ENCODE measurements at places on chromosomes 5 and 9.

DNA sequence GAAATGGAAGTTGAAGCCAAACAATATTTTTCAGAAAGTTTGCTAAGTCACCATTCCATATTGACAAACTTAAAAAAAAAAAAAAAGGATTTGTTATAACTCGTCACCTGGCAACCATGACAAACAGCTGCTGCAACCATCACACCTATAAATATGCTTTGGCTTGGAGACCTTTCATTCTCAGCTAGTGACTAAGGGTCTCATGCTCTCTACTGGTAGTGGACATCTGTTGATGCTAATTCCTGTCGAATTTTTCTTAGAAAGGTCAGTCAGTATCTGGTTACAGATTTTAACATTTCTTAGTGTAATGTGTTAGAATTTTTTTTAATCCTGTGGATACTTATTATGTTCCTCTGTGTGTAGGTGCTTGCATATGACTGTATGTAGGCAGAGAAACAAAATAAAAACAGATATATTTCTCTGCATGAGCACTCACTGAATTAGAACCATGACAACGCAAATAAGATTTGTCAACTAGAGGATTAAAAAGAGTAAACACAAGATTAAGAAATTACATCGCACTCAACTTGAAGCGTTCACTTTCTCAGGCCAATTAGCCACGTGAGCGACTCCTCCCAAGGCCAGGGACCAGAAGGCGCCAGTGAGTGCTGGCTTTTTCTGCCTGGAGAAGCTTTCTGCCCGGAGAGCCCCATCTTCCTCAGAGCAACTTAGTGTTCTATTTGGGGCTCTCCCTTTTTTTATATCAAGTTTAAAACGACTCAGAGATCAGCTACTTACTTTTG is 27.0 kb upstream of the ZNF622 start:
- no peak for DNase-seq

DNA sequence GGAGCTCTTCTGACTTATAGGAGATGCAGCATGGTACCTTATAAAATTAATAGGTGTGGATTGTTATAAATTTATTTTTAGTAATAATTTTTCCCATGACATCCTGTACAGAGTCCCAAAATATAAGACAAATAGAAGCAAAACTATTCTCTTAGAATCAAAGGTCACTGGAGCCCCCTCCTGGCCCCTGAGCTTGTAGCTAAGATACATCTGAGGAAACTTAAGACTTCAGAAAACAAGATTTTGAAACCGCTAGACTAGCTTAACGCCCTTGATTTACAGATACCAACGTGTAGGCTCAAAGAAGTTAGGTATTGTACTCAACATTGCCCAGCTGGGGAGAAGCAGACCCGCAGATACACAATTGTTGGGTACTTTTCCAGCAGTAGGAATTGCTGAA is 45.7 kb upstream of the KCNN2 start:
- DNase-seq: no peak

DNA sequence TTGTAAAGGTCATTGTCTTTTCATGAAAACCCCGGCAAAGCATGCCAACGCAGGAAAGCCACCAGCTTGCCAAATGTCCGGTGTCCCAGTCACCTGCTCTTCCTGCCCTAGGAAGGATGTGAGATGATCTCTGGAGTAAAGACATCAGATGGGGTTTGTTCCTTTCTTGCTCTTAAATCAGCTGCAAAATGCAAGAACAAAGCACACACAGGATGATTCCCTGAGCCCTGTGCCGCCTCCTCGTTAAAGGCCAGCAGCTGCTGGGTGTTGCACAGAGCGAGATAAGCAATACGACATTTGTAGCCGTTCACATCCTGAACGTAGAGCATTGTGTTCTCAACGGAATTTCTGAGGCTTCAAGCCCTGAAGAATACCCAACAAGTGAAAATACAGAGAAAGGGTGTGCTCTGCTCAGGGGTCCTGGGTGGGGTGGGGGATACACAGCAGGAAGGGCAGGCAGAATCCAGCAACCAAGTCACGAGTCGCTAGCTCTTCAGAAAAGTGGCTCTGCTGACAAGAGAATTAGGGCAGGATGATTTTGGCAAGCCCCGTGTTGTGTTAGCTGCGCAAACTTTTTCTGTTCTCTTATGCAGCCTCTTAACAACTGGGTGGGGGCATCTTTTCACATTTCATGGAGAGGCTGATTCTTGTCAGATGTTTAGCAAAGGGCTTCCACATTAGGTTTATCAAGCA is 229.2 kb upstream of the MAP3K1 start:
- DNase-seq: no peak

GRCh38 chr5:67164856-67165525 is 31.6 kb downstream of the CD180 start:
- no peak for DNase-seq

DNA sequence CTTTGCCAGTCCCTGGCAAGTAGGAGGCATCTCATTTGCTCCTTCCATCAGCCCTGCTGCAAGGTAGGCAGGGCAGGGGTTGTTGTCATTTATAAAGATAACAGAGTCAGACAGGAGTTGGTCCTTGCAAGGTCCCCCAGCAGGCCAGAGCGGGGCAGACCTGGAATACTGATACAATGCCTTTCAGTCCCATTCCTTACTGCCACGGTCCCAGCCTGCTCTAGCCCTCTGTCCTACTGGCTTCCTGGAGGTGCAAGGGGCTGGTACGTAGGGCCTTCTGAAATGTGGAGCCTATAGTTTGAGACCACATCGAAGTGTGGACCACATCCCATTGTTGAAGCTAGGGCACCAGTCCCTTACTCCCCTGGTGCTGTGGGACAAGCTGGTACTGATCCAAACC is 42.8 kb upstream of the PITX1 start:
- DNase-seq: no peak

- no peak for DNase-seq
Observed at GRCh38 chr5:81963544-81963943, 8.3 kb upstream of the ATG10 start.

GRCh38 chr5:150511578-150512367 is 3.8 kb downstream of the NDST1 start:
- DNase-seq: no peak

DNA sequence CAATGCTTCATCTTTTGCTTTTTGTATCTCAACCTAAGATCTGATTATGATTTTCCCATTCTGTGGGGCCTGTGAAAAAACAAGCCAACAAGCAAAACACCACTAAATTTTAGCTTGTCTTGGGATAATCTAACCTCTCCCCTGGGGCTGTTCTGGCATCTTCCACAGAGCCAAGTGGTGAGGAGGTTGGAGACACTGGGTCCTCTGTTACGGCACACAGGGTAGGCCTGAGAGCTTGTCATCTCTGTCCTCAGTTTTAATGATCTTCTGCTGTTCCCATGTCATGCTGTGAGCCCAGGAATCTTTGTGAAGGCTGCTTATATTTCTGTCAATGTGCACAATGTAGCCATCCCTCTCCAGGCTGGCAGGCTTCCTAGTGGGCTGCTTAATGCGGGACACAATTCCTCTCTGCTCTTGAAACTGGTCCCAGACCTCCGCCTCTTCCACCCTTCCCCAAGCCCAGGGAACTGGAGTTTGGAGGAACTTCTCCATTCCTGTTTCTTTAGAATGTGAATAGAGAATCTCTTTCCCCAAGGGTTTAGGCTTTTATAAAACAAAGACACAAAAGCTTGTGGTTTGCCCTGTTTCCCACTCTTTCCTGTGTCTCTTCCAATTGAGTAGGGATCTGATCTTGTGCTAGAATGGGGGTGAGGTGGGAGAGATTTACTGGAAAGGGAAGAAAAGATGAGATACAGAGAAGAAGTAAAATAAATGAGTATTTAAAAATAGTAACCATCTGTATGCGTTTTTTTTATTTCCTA is 30.9 kb upstream of the SEMA6A start:
- peak; percentile 12 for DNase-seq

GRCh38 chr5:172399336-172399735 is 55.0 kb downstream of the SH3PXD2B start:
- DNase-seq: no peak

DNA sequence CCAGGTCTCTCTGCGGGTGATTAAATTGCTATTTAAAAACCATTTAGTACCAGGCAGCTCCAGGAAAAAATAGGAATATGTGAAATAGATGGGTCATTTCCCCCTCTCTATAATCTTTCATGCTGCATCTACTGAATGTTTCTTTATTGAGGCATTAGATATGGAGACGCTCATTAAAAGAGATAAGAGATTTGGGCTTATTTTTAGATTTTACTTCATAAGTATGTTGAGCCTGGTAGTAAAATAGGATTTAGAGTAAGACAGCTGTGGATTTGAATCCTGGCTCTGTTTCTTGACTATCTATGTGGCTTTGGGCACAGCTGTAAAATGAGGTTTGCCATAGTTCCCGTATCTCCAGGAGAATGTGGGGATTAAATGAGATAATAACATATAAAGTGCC is 451.0 kb upstream of the GRIA1 start:
- DNase-seq: no peak

GRCh38 chr5:55713871-55714270 is 1.7 kb upstream of the SLC38A9 start:
- no peak for DNase-seq

GRCh38 chr5:179287631-179288030 is 57.6 kb downstream of the ADAMTS2 start:
- no peak for DNase-seq

DNA sequence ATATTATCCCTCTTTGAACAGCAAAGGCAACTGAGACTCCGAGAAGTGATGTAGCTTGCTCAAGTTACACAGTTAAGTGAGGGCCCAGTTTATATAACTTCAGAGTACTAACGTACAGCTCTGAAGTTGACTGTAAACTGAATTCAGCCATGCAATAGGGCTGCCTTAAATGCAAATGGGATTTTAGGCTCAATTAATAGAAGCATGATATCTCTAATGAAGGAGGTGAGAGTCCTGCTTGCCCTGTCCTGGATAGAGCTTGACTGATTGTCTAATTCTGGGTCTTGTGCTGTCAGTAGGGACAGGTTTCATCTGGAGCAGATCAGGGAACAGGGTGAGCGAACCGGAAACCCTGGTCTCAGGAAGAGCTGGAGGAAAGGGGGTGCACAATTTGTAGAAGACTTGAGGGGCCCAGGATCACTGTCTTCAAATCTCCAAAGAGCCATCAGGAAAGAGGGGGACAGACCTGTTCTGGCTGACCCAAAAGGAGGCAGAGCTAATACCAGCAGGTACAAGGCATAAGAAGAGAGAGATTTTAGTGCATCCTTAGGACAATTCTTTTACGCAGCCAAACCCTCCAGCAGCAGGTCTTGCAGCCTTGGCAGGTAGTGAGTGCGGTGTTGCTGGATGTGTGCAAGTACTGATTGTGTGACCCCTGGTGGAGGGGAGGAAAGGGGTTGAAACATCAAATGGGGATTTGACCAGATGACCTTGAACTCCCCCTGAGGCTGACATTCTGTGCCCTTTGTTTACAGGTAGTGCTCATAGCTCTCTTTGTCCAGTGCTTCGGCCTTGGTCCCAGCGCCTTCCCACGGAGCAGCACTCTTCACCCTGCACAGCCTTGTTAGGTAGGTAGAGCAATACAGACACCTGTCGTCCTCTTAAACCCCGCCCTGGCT is 13.0 kb downstream of the GSN start:
- DNase-seq: no peak

GRCh38 chr9:35599763-35600604 is 5.1 kb upstream of the TESK1 start:
- DNase-seq: no peak

- no peak for DNase-seq
Observed at GRCh38 chr5:136225796-136226195, 32.8 kb upstream of the SMIM32 start.

DNA sequence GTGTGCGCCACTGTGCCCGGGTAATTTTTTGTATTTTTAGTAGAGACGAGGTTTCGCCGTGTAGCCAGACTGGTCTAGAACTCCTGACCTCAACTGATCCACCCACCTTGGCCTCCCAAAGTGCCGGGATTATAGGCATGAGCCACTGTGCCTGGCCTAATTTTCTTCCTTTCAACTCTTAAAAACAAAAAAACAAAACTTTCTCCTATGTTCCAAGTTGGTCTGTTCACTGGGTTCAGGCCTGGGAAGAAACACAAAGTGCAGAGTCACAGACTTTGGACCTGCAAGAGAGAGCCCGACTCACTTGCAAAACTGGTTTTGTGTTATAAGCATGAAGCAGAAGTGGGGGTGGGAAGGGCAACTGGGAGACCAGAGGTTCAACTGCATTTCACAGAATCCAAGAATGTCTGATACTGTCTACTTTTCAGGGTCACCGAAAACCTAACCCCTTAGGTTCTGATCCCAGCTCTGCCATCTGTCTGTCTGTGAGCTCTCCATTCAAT is 5.2 kb upstream of the HDHD3 start:
- no peak for DNase-seq
